ENCODE measurements at places on chromosomes 5 and 9. TPM values are rescaled to one million over a fixed set of nuclear protein-coding genes. Genes with fewer than 3 reads are reported as not detected.

DNA sequence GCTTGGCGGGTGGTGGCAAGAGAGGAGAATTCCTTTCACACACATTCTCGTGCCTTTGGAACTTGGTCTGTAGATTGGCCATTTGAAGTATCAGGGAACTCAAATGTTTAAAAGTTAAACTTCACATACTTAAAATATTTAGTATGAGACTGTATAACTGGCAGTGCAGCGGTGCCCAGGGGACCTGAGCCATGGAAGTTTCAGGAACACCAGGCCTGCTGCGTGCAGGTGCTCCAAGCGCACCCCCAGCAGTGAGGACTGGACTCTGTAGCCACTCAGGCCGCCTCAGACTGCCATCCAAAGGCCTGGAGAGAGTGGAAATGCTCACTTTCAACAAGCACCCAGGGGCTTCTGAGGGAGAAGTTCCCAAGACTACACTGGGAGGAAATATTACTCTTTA lies 273.5 kb upstream of the IRX2 start:
- H3K27ac ChIP-seq = no peak overlapping the region
- no peaks in the 10 kb centered on the region for H3K4me1 ChIP-seq
- no peaks in the 10 kb centered on the region for H3K36me3 ChIP-seq
- DNase-seq = no peak
- H3K27me3 ChIP-seq = no peaks in the 10 kb centered on the region

GRCh38 chr5:40834391-40834848 lies 602 bp downstream of the RPL37 start:
- H3K27ac ChIP-seq = peak overlapping the region; percentile 97
- H3K4me3 ChIP-seq = peak overlapping the region; percentile 70
- no peaks in the 10 kb centered on the region for H3K27me3 ChIP-seq
- peak; percentile 74 for DNase-seq

- no peaks in the 10 kb centered on the region for H3K4me1 ChIP-seq
- H3K27me3 ChIP-seq = no peaks in the 10 kb centered on the region
- H3K27ac ChIP-seq = no peak overlapping the region
Observed at GRCh38 chr5:171624396-171624795, 161.2 kb upstream of the SMIM23 start.

GRCh38 chr5:126490167-126490940 lies 67.1 kb downstream of the GRAMD2B start:
- peaks cover 7% of the 10 kb centered on the region for H3K4me1 ChIP-seq
- DNase-seq = peak; percentile 88
- no peaks in the 10 kb centered on the region for H3K27me3 ChIP-seq
- H3K36me3 ChIP-seq = peaks cover 50% of the 10 kb centered on the region
- H3K27ac ChIP-seq = peak overlapping the region; percentile 53
- no peak overlapping the region for H3K4me3 ChIP-seq

DNA sequence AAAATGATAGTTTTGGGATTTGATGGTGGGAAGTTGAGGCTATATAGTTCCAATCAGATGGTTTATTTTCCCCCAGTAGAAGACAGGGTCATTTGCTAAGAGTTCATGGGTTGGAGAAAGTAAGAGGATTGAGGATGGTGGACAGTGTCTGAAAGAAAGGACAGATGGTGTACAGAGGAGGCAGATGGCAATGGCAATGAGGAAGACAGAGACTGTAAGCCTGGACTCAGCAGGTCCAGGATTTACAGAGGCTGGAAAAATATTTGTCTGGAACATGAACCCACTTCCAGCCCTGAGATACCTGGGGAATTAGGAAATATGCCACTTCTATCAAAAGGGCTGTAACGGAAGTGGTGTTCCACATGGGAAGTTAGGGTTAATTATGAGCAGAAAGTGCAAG lies 84.5 kb downstream of the PCSK1 start:
- no peak overlapping the region for H3K27ac ChIP-seq
- H3K4me3 ChIP-seq = no peak overlapping the region
- no peaks in the 10 kb centered on the region for H3K36me3 ChIP-seq
- DNase-seq = no peak
- no peaks in the 10 kb centered on the region for H3K4me1 ChIP-seq
- no peaks in the 10 kb centered on the region for H3K27me3 ChIP-seq

- no peak overlapping the region for H3K4me3 ChIP-seq
- no peaks in the 10 kb centered on the region for H3K27me3 ChIP-seq
- H3K4me1 ChIP-seq = peaks cover 12% of the 10 kb centered on the region
- DNase-seq = no peak
- H3K27ac ChIP-seq = peak overlapping the region; percentile 48
- H3K36me3 ChIP-seq = no peaks in the 10 kb centered on the region
Observed at GRCh38 chr5:168171901-168172759, 119.3 kb upstream of the WWC1 start.

GRCh38 chr5:10624206-10624605 lies 60.3 kb downstream of the ANKRD33B start:
- H3K27me3 ChIP-seq = no peaks in the 10 kb centered on the region
- H3K4me1 ChIP-seq = peaks cover 18% of the 10 kb centered on the region
- no peaks in the 10 kb centered on the region for H3K36me3 ChIP-seq

GRCh38 chr5:29942089-29942488 lies 1251.4 kb upstream of the CDH6 start:
- H3K4me3 ChIP-seq = no peak overlapping the region
- no peaks in the 10 kb centered on the region for H3K27me3 ChIP-seq
- no peak overlapping the region for H3K27ac ChIP-seq
- H3K4me1 ChIP-seq = no peaks in the 10 kb centered on the region

DNA sequence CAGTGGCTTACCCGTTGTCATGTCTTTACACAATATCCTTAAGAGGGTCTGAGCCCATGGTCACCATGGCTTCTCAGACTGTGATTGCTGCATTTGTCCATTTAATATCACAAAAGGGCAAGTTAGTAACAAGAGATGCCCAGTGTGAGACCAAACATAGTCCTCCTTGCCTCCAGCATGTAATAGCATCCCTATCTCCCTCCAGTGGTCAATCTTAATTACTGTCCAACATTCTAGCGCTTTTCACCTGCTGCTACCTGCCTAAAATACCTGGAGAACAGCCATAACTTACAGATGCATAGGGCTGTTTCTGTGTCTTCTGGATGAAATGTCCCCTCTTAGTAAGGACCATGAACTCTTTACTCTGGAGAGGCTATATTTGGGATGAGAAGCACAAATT lies 267.2 kb upstream of the DAB2 start:
- H3K27me3 ChIP-seq = no peaks in the 10 kb centered on the region
- H3K27ac ChIP-seq = no peak overlapping the region
- no peaks in the 10 kb centered on the region for H3K4me1 ChIP-seq

- no peak overlapping the region for H3K4me3 ChIP-seq
- peaks cover 32% of the 10 kb centered on the region for H3K4me1 ChIP-seq
- no peak overlapping the region for H3K27ac ChIP-seq
- no peaks in the 10 kb centered on the region for H3K36me3 ChIP-seq
Observed at GRCh38 chr5:37815913-37816312, 23.9 kb downstream of the GDNF start.

DNA sequence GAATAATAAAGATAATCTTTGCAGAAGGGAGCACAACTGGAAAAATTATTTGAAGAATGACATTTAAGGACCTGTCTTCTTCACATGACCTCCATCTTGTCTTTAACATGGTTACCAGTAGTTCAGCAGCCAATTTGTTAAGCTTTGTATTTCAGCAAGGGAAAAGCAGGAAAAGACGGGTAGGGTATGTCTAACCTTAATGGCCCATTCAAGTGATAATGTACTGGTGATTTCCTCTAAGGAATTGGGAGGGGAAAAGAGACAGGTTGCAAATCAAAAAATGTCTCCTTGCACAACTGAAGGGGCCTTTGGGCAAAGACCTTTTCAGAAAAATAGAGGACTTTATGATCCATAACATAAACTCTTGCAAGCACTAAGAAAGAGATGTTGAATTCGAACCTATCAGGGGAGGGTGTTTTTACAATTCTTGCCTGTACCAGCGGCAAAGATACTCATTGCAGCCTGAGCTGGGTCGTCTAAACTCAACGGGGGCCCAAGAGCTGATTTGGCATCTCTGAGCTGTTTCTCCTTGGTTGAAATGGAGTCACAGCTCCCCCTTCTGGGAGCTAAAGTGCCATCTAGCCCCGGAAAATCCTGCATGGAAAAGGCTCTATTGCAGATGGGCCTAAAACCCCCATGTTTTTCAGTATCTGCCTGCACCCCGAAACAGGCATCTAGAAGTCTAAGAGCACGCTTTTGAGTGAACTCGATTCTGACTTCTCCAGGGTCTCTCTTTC lies 3.8 kb downstream of the BRINP1 start:
- no peaks in the 10 kb centered on the region for H3K36me3 ChIP-seq
- H3K27ac ChIP-seq = no peak overlapping the region
- no peak overlapping the region for H3K4me3 ChIP-seq
- peaks cover 17% of the 10 kb centered on the region for H3K4me1 ChIP-seq
- no peak for DNase-seq

- H3K27me3 ChIP-seq = no peaks in the 10 kb centered on the region
- no peak overlapping the region for H3K27ac ChIP-seq
- H3K4me3 ChIP-seq = no peak overlapping the region
- no peaks in the 10 kb centered on the region for H3K4me1 ChIP-seq
- no peak for DNase-seq
Observed at GRCh38 chr5:123414974-123415373, 8.2 kb downstream of the CEP120 start.

DNA sequence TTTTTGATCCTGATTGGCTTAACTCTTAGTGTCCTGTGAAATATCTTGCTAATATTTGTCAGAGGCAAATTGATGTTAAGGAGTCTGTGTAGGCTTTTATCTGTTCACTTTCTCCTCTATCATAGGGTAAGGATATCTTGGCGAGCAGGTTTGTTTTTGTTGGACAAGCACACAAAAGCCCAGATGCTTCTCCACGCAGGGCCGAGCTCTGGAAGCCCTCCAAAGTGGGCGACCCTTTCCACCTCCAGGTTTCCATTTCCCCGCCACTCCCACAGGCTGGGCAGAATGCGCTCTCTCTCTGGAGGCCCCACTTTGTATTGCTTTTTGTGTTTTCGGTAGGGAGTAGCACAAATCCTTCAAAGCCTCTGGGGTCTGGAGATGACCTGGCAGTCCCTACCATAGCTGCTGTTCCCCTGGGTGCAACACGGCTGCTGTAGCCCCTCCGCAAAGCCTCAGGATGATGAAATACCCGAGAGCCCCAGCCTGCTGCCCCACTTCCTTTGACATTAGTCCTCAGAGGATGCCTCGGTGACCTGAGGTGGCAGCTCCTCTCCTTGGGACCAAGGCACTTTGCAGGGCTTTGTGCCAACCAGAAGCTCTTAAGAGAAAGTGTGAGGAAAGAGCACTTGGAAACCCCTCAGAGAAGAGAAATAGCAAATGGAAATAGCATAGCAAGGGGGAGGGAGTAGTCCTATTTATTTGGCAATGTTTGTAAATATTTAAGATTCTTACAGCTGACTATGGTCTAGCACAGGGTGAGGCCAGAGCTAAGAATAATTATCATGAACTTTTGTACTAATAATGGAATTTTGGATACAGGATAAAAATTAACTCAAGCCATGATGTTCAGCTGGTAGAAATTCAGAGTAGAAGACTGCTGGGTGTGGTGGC lies 122.8 kb downstream of the ARHGEF28 start:
- no peaks in the 10 kb centered on the region for H3K27me3 ChIP-seq
- H3K27ac ChIP-seq = peak overlapping the region; percentile 79
- H3K4me1 ChIP-seq = peaks cover 57% of the 10 kb centered on the region
- no peaks in the 10 kb centered on the region for H3K36me3 ChIP-seq
- H3K4me3 ChIP-seq = peak overlapping the region; percentile 6
- DNase-seq = no peak

GRCh38 chr5:176818391-176819098 lies 8.2 kb downstream of the UNC5A start:
- peaks cover 16% of the 10 kb centered on the region for H3K4me1 ChIP-seq
- DNase-seq = no peak
- H3K27ac ChIP-seq = no peak overlapping the region
- peak overlapping the region; percentile 50 for H3K4me3 ChIP-seq
- H3K36me3 ChIP-seq = no peaks in the 10 kb centered on the region
- peaks cover 35% of the 10 kb centered on the region for H3K27me3 ChIP-seq

Gene F2RL2
- total RNA-seq = 7.1 TPM

Gene NPR3
- total RNA-seq = 0.99 TPM

Gene SET
- total RNA-seq = 170 TPM

Measured in esophagus muscularis mucosa (tissue), 4 donors.